ENCODE measurements at places on chromosomes 7 and 10. TPM values are rescaled to one million over a fixed set of nuclear protein-coding genes. Genes with fewer than 3 reads are reported as not detected.

Gene TMEM243
- 19.9 TPM for total RNA-seq

Gene ASZ1
- total RNA-seq = not detected

Gene SMARCD3
- total RNA-seq = 3.8 TPM

Gene XPNPEP1
- total RNA-seq = 51.6 TPM

Gene PNLIP
- total RNA-seq = not detected

Gene TOMM7
- 376 TPM for total RNA-seq

Gene SLC35B4
- total RNA-seq = 18.6 TPM

Gene PTPRN2
- 4.5 TPM for total RNA-seq

Gene KAZALD1
- total RNA-seq = 6.7 TPM

Gene SNX8
- 31.2 TPM for total RNA-seq
